ENCODE measurements at places on chromosomes 3 and 15.

DNA sequence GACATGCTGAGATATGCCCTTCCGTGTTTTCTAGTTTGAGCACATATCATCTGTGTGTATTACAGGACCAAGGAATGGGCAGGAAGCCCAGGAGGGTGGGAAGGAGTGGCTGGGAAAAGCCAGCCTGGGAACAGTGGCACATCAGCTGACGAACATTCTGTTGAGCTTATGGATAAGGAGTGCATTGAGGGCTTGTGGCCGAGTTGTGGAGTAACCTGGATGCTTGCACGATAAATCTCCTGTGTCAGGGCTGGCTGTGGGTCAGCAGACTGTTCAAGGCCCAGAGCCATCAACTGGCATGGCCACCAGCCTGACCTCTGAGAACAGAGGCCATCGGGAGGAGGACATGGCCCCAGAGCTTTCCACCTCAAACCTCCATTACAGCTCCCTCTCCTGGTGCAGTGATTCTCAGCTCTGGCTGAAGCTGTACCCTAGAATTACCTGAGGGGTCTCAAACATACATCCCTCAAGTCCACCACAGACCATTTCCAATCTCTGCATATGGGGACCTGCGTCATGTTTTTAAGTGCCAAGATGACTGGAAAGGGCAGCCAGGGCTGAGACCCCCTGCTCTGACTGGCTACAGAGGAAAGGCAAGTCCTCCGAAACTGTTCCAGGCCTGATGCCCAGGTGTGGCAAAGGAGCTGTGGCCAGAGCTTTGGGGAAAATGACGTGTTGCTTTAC lies 4.8 kb upstream of the VILL start:
- no peak for DNase-seq

DNA sequence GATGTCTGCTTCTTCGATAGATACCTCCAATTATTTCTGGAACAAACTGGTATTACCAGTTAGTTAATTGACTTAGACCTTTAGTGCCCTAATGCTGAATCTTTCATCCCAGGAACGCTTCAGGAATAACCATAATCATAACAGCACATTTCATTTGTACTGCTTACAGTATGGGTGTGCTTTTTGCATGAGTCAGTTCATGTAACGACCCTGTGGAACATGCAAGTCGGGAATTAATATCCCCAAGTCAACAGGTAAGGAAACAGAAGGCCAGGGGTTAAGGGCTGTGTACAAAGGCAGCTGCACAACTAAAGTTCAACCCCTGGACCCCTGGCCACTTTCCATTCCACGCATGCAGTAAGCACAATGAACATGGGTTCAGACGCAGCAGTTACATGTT lies 49.2 kb downstream of the ADCY5 start:
- DNase-seq, result no peak

DNA sequence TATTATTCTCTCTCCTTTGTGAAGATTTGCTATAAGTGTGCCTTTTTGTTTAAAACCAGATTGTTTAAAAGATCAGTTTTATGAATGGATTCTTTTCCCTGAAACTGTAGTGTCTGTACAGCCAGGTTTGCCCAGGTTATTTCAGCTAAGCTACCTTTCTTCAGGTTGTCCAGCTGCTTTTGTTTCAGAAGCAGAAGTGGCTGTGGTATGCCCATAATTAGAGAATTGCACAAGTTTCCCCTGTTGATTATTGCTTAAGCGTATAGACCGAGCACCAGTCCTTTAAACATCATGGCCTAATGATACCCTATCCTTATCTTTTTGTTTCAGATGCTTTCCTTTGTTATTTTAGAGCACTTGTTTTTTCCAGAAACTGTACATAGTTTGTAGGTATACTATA lies 10.2 kb downstream of the ASB7 start:
- no peak for DNase-seq

GRCh38 chr3:94071713-94072284 lies 8.9 kb downstream of the NSUN3 start:
- DNase-seq, result peak; percentile 22

DNA sequence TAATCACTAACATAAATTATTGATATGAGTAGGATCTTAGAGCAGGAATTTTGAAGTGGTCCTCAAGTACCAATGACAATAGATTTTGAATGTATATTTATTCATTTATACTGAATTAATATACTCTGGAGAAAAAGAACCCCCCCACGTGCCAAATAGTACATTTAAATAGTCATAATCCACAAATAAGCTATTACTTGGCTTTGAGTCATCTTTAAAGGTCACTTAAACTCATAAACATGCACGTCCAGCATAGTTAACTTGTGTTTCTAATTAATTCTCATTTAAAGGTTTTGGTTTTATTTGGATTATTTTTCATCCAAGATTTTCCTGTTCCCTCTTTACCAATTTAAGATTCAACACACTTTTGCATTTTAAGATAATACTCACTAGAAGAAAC lies 35.1 kb downstream of the FGF7 start:
- DNase-seq, result no peak

DNA sequence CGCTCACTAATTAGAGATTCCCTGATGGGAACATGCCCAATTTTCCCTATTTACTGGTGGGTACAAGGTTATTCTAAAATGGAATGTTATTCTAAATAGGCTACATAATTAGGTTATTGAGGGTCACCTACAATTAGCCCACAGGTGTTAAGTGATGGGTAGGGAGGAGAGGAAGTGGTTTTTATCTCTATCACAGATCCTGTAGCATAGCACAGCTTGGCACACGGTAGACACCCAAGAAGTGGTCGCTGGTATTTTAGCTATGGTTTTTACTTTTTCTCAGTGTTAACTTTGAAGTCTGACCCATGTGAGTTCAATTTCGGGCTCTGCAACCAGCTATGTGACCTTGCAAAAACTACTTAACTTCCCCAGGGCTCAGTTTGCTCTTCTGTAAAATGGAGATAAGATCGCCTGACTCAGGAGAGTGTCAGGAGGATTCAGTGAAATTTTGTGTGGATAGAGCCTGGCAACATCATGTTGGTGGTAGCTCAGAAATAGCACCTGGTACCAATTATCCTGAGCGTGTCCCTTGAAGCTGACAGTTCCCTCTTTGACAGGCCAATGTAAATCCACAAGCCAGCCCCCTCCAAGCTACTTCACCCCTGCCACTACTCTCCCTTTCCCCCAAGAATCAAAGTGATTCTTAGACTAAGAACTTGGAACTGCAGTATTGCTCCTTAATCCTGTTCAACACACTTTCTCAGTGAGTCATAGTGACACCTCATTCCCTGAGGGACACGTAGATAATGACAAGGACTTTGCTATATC lies 8.7 kb upstream of the LMCD1 start:
- no peak for DNase-seq

DNA sequence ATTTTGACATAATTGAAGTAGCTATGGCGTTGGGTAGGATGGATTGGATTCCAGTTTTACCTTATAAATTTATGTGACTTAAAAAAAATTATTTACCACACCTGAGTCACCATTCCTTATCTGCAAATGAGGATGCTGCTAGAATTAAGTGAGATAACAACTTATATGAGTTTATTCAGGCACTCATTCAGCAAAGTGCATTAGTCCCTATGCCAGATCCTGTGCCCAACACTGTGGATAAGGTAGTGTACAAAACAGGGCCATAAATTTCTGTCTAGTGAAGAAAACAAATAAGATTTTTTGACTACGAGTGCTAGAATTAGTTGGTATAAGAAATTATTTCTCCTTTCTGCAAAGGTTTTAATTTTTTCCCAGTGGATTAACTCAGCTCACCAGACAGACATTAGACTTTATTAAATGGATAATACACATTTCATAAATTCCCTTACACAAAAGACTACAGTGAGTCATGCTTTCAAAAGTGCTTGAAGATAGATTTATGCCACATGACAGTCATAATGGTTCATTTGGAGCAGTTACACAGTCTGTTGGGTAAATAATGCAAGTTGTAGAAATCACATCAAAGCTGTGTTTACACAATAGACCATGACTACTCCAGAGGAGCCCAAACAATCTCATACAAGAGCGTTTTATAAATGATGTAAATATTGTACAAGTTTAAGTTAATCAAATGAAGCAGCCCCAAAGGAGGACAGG lies 129.9 kb upstream of the TGFBR2 start:
- DNase-seq, result no peak

DNA sequence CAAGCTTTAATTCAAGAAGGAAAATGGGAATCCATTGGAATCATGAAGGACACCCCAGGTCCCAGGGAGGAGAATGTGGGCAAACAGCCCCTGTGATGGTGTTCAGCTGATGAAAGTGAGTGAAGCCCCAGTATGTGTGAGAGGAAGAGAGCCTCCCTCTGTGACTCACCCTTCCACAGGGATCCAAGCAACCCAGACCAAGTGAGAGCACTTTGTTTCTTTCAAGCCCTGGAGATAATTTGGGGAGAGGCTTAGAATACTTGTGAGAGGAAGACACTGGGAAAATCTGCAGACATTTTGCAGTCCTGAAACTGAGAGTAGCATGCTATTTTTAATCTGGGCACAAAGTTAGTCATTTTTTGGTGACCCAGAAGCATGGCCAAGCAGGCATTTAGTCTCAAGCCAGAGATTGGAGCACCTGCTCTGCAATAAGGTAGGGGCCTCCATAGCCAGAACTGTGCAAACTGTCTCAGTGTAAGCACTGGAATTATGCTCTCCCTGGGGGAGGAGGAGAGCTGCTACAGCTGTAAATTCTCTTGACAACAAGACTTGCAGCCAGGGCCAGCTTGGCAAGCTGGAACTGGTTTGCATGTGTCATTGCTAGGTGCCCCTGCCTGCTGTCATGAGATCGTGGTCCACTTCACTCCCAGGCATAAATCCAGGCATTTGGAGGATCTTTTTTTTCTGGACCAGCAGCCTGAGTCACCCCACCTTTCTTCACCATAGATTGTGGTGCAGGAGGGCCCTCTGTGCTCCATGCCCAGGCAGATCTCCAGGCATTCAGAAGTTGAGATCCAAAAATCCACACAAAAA lies 537.8 kb upstream of the DPPA4 start:
- DNase-seq, result no peak

DNA sequence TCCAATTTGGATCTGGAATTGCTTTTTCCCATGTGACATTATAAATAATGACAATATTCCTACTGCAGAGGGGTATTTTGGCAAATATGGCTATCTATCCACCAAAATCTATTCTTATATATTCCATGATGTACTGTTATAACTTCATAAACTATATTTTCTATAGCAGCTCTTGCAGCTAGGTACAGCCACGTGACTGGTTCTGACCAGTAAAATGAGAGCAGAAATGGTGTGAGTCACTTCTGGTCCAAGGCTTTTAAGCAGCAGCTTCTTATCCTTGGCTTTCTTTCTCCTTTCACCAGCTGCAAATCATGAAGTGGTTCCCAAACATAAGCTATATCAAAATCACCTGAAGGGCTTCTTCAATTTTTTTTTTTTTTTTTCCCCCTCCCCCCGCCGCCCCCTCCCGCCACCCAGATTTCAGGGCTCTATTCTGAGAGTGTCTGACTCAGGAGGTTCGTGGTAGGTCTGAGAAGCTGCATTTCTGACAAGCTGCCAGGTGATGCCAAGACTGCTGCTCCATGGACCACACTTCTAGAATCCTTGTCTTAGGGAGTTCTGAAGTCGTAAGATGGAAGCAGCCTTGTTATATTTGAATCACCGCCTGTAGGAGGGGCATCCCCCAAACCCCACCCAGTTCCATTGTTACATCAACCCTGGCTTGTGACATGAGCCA lies 357.5 kb downstream of the CHST2 start:
- DNase-seq, result no peak

DNA sequence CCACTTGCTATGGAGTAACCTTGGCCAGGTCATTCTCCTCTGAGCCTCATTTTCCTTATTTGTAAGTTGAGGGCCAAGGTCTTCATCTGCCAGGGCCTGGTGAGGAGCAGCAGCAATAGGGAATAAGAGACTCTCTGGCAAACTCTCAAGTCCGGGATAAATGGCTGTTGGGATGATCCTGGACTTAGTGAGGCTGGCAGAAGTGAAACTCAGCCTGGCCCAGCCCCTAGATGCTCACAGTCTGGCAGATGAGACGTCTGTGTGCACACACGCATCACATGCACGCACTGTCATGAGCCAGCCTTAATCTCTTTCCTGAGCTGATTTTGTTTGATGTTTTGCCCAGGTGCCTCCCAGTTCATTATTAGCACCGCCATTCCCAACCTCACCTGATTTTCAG lies 26.8 kb downstream of the SLC6A6 start:
- no peak for DNase-seq

GRCh38 chr3:11565072-11565471 lies 78.6 kb downstream of the VGLL4 start:
- DNase-seq, result peak; percentile 21

DNA sequence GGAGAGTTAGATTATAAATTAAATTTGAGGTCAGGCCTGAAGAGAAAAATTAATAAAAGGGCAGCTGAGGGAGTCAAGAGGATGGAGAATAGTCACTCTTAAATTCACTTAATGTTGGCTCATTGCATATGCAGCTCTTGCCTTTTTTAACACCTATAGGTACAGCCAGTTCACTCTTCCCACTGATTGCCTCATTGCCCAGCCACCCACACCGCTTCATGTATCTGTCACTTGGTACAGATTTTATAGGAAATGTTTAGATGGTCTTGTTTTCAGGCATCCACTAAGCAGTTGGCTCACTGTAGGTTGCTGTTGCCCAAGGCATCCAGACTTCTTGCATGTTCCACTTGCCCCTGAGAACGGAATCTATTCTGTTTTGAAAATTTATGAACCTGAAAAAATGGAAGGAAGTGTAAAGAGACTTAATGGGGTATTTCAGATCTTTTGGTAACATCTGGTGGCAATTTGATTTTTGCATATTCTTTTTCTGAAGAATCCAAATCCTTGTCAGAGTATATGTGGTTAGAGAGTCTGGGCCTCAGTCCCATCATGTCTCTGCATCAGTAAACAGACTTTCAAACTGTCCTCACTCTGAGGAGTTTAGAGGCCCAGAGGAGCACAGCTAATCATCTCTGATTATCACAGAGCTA lies 151.9 kb downstream of the RBPMS2 start:
- DNase-seq, result no peak

DNA sequence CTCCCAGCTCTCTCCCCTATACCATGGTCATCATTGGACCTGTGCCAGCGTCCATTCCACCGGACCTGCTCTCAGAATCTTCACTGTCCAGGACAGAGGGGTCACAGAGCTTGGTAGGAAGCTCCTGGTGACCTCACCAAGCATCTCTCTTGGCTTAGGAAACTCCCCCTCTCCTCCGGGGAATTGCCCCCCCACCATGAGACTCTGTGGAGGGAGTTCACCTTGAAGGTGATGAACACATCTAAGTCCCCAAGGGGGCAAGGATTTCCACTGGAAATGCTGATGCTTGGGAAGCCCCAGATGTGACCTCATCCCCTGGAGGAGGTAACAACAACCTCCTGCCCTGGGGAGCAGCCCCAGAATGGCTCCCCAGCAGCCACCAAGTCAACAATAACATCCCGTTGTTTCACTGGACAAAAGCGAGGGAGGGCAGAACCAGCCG lies 3.2 kb downstream of the SEMA7A start:
- peak; percentile 47 for DNase-seq

GRCh38 chr15:74200871-74201419 lies 1.6 kb downstream of the STRA6 start:
- DNase-seq, result no peak

- no peak for DNase-seq
Observed at GRCh38 chr15:70248116-70249025, 150.7 kb upstream of the TLE3 start.

DNA sequence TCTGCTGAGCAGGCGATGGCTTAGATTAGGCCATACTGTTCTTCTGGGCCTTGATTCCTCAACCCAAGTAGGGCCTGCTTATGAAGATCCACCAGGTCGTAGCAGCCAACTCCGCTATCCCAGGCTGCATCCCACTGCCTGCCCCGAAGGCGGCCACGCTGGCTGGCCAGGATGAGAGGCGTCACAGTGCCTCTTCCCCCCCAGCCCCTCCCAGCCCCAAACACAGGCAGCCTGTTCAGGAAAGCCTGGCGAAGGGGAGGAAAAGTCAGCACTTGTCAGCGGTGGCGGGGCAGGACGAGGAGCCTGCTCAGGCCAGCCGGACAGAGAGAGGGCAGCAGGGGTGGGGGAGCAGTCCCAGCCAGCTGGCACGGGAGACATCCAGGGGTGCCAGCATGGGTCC lies 11.2 kb downstream of the PTH1R start:
- no peak for DNase-seq
